GM23248 (cell line): ENCODE measurements at places on chromosomes 2 and 18. TPM values are rescaled to one million over a fixed set of nuclear protein-coding genes. Genes with fewer than 3 reads are reported as not detected.

DNA sequence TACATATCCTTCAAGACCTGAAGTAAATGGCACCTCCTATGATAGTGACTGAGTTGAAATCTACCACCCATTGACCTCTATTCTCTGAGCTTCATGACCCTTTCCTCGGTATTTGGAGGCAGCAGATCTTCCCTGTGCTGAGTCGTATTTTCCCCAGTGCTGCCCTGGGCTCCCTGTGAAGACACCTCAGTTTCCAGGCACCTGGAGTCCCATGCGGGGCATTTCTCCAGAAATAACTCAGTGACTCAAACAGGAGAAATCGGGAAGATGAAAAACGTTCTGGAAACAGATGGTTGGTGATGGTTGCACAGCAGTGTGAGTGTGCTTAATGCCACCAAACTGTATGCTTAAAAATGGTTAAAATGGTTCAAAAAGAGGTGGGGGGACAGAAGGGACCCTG, 18.0 kb downstream of the SMYD1 start:
- DNase-seq, result no peak

GRCh38 chr2:79530443-79530842, 17.6 kb downstream of the CTNNA2 start:
- peak; percentile 5 for DNase-seq

DNA sequence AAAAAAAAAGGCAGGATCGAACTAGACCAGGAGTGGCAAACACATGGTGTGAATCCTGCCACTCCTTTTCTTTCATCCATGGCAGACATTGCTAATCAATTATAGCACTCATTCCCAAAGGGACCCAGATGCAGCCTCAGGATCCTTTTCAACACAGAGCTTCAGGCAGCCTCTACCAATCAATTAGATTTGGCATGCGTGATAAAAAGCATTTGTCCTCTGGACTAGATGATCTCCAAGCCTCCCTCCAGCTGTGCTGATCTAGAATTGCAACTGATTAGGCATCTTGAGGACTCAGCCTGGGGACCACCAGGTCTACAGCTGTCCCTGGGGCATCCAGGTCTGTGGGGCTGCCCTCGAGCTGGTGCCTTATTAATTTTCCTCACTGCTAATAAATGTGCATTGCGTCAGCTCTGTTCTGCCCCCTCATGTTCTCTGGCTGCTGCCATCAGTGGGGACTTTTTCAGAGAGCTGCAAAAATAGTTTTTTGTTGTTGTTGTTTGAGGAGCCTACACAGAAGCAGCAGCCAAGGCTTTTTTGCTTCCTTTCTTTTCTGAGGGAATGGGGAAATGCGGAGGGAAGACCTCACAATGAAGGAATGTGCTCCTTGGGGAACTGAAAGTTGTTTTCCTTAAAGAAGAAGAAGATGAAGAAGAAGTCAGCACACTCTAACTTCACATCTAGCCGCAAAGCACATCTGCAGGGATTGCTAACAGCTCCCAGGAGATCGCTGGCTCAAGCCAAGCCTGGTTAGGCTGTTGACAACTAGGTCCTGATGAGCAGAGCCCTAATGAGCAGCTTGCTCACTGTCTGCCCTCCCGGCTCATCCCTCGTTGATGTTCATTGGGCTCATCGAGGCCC, 8.8 kb upstream of the ATOH8 start:
- DNase-seq, result peak; percentile 96

DNA sequence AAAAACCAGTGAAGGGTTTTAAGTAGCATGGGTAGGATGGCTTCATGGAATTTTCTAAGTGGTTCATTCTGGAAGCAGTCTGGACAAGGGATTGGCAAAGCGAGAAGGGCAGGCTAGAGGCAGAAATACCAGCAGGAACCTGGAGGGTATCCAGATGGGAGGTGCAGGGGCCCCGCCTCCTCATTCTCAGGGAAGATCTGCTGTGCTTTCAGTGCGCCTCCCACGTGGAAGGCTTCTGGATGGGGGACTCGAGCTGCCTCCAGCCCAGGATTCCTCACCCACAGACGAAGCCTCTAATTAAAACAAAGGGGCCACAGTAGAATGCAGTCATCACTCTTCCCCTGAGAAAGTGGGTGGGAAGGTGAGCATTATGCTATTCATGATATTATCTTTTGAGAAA, 79.8 kb downstream of the VSNL1 start:
- DNase-seq, result peak; percentile 48

DNA sequence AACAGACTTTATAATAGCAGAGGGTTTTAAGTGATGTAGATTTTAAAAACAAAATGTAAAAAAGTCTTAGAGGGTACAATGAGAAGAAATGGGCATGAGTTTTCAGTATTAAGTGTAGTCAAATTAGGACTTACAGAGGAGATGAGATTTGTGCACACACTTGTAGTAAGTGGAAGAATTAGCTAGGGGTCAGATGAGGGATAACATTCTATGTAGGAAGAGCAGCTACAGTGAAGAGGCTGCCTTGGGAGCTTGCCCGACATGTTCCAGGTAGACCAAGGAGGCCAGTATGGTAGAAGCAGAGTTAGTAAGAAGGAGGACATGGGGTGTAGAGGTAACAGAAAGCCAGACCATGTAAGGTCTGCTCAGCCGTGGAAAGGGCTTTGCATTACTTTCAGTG, 189.2 kb upstream of the DSEL start:
- DNase-seq, result no peak

IL36G gene
- total RNA-seq, result not detected in 2 replicates

DNA sequence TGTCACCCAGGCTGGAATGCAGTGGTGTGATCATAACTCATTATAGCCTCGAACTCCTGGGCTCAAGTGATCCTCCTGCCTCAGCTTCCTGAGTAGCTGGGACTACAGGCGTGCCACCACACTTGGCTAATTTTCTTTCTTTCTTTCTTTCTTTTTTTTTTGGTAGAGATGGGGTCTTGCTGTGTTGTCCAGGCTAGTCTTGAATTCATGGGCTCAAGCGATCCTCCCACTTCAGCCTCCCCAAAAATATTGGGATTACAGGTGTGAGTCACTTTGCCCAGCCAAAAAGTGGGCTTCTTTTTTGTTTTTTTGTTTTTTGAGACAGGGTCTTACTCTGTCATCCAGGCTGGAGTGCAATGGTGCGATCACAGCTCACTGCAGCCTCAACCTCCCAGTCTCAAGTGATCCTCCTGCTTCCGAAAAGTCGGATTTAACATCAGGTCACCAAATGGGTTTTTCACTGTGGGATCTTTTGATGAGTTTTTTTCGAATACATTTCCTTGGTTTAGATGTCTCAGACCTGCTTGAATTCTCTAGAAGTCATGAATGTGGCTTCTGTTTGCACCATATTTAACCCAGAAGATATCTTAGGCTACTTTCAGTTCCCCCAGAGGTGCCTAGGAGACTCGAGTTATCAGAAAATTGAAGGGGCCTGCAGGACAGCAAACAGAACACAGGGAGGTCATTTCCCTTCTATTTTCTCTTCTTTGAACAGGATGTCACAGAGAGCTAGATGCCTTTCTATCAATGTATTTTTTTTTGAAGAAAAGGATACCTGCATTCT, 8.9 kb downstream of the RAB31 start:
- DNase-seq, result no peak

CSRNP3 gene
- total RNA-seq, result 0.43 and 1.1 TPM in 2 replicates
